ENCODE measurements at places on chromosomes 12 and 14. TPM values are rescaled to one million over a fixed set of nuclear protein-coding genes. Genes with fewer than 3 reads are reported as not detected.
A peak's percentile ranks its signal among the peaks of the same experiment; 100 is the strongest.

The ANO2 gene
- total RNA-seq, result not detected

- peak overlapping the region; percentile 89 for H3K4me3 ChIP-seq
- H3K4me1 ChIP-seq, result peaks cover 16% of the 10 kb centered on the region
- peak overlapping the region; percentile 30 for H3K27ac ChIP-seq
- H3K27me3 ChIP-seq, result no peaks in the 10 kb centered on the region
Observed at GRCh38 chr12:113359133-113359938, 949 bp downstream of the PLBD2 start.

DNA sequence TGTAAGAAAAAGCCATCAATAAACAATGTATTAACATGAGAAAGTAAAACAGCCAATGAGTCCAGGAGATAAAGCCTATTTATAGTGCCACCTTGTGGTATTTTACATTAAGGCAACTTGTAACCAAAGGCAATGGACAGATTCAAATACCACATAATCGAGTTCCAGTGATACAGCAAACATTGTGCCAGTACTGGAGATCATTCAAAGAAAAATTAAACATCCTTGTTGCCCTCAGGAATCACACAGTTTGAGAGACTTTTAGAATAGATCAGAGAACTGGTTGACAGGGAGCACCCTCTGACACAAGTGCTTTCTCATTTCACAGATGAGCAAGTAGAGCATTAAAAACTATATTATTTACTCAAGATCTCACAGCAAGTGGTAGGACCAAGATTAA, 98.1 kb downstream of the DDHD1 start:
- no peak overlapping the region for H3K27ac ChIP-seq
- no peaks in the 10 kb centered on the region for H3K27me3 ChIP-seq
- peaks cover 30% of the 10 kb centered on the region for H3K36me3 ChIP-seq
- DNase-seq, result peak; percentile 61
- peaks cover 4% of the 10 kb centered on the region for H3K4me1 ChIP-seq
- H3K4me3 ChIP-seq, result no peak overlapping the region

GRCh38 chr14:49297102-49297501, 289.1 kb downstream of the RPS29 start:
- H3K36me3 ChIP-seq, result no peaks in the 10 kb centered on the region
- H3K4me1 ChIP-seq, result no peaks in the 10 kb centered on the region
- H3K27me3 ChIP-seq, result no peaks in the 10 kb centered on the region

Data from activated CD4-positive, alpha-beta T cell treated with anti-CD3 and anti-CD28 coated beads, Interleukin-2, amount 10 ng/mL, durations not matched to agents 24 days and 14 days (primary cell).